T-helper 2 cell treated with Interferon-gamma antibody and Interleukin-4, amounts not matched to agents 100 ng/mL and 5 ng/mL, for 36 hours (primary cell): ENCODE measurements at places on chromosomes 7 and 10. TPM values are rescaled to one million over a fixed set of nuclear protein-coding genes. Genes with fewer than 3 reads are reported as not detected.

The OSBPL3 gene
- 104 and 106 TPM in 2 replicates for total RNA-seq

The CPED1 gene
- total RNA-seq, result not detected in 2 replicates

The DOCK4 gene
- total RNA-seq, result 0.09 and 0.23 TPM in 2 replicates

The NUDT13 gene
- 0.73 and 0.86 TPM in 2 replicates for total RNA-seq

The FAM171A1 gene
- total RNA-seq, result 3.9 and 4.1 TPM in 2 replicates

The PRLHR gene
- not detected in 2 replicates for total RNA-seq

The NPTX2 gene
- 0.18 TPM in 1 of 2 replicates, not detected in the other for total RNA-seq

The NUTM2E gene
- 0.11 TPM in 1 of 2 replicates, not detected in the other for total RNA-seq

The NACAD gene
- total RNA-seq, result 0.02 TPM in 1 of 2 replicates, not detected in the other

The HTR5A gene
- total RNA-seq, result not detected in 2 replicates

The NRCAM gene
- 0.16 TPM in 1 of 2 replicates, not detected in the other for total RNA-seq

The ACTR3C gene
- total RNA-seq, result 11.0 and 11.7 TPM in 2 replicates

The STEAP2 gene
- total RNA-seq, result 0.02 TPM in 1 of 2 replicates, not detected in the other

The DEPP1 gene
- total RNA-seq, result 1.7 TPM in 2 replicates

The IGF2BP3 gene
- total RNA-seq, result 13.3 and 15.0 TPM in 2 replicates

The RTKN2 gene
- total RNA-seq, result 5.0 and 5.3 TPM in 2 replicates

The FXYD4 gene
- 0.30 TPM in 1 of 2 replicates, not detected in the other for total RNA-seq

The MDH2 gene
- total RNA-seq, result 179 and 182 TPM in 2 replicates

The MUC12 gene
- total RNA-seq, result 0.48 TPM in 2 replicates

The UNC5B gene
- not detected in 2 replicates for total RNA-seq

The IGFBP3 gene
- total RNA-seq, result 1.3 and 1.5 TPM in 2 replicates

The EPDR1 gene
- 0.20 and 0.36 TPM in 2 replicates for total RNA-seq

The SPAG6 gene
- total RNA-seq, result 0.61 and 0.64 TPM in 2 replicates

The CCNY gene
- 56.3 and 61.3 TPM in 2 replicates for total RNA-seq
